DND-41 (cell line): ENCODE measurements at places on chromosomes 4 and X.

DNA sequence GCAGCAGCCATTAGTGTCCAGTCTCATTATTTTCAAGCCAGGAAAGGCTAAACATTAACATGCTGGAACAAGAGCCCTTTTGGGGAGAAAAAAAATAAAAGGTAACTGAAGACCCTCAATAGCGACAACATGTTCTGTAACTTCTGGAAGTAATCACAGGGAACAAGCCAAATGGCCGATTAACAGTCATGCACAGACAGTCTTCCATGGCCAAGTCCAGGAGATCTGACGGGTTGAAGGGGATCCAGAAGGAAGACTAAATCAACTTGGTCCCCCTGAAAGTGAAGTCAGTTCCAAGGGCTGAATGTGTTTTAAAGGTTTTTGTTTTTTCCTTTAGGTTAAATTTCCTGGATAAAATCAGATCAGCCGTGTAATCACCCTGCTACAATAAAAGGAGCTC is 52.5 kb downstream of the LNX1 start:
- no peaks in the 10 kb centered on the region for H3K4me1 ChIP-seq
- H3K27me3 ChIP-seq, result peaks cover 9% of the 10 kb centered on the region
- DNase-seq, result no peak

DNA sequence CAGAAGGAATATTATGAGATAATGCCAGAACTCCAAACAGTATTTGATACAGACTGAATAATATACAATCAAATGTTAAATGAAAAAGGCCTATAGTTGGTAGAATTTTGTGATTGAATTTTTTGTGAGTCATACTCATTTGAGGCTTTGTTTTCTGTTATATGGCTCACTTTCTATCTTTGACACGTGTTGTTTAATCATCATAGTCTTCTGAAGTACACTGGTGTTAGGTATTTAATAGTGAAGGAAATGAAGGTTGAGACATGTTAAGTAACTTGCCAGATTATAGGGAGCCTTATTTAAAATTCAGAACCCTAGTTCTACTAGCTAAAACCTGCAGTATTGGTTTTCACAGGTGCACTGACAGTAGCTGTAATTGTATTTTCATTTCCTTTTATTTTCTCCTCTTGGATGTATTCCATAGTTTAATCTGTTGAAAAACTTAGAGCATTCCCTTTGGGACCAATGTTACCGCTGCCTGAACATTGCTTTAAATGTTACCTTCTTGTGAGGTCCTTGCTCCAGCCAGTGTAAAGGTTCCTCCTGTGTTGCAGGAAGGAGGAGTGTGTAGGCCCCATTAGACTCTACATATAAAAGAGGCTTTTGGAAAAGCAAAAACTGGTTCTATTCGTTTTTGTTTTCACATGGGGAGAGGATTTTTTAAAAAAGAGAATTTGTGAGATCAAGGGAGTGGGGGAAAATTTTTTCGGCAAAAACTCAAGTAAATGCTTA is 224.1 kb downstream of the ARHGAP10 start:
- H3K27me3 ChIP-seq, result no peaks in the 10 kb centered on the region
- H3K4me1 ChIP-seq, result no peaks in the 10 kb centered on the region
- no peak for DNase-seq
- H3K27ac ChIP-seq, result no peak overlapping the region
- no peak overlapping the region for H3K4me3 ChIP-seq
- no peaks in the 10 kb centered on the region for H3K36me3 ChIP-seq

DNA sequence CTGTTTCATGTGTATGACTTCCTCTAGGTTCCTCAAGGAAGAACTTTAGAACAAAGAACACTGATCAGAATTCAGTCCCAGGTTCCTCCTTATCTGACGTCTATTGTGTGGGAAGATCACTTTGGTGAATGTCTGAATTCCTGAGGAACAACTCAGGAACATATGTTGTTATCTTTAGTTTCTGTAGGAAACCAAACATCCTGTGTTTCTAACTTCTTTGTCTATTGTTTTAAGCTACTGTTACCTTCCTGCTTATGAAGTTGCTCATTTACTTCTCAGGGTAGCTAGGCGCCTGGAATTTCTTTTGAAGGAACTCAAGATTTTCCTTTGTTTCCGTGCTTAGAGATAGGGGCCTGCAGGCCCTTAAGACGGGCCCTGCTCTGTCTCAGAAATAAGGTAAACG is 46.2 kb downstream of the MAGEB5 start:
- H3K36me3 ChIP-seq, result no peaks in the 10 kb centered on the region
- no peaks in the 10 kb centered on the region for H3K27me3 ChIP-seq
- H3K4me1 ChIP-seq, result no peaks in the 10 kb centered on the region
- no peak overlapping the region for H3K27ac ChIP-seq
- no peak for DNase-seq

DNA sequence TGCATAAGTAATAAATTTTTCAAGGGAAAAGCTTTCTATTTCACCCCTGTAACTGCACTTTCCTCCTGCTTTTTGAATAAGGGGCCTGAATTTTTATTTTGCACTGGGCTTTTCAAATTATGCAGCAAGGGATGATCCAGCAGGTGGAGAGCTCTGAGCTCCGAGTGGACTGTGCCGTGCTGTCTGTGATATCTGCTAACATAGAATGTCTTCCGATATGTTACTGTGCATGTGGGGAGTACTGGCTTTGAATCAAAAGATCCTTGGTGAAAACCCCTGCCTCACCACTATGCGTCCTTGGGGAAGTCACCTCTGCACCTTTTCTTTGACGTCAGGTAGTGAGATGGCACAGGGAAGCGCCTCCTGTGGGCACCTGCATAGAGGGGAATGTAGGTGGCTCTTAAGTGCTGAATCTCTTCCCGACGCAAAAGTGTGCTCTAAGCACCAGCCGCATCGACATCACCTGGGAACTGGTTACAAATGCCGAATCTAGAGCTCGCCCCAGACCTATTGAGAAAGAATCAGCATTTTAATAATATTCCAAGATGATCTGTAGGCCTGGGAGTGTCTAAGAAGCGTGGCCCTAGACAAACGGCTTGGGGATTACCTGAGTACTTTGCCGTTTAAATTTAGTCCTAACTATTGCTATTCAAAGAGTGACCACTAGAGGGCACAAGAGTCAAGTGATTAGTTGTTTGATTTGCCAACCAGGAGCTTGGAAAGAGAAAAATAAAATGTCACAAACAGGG is 19.2 kb upstream of the WFS1 start:
- no peak overlapping the region for H3K27ac ChIP-seq
- no peaks in the 10 kb centered on the region for H3K4me1 ChIP-seq
- H3K4me3 ChIP-seq, result no peak overlapping the region

GRCh38 chrX:67207912-67208311 is 335.9 kb upstream of the AR start:
- H3K4me1 ChIP-seq, result no peaks in the 10 kb centered on the region
- no peaks in the 10 kb centered on the region for H3K36me3 ChIP-seq
- no peak for DNase-seq
- H3K4me3 ChIP-seq, result no peak overlapping the region
- H3K27me3 ChIP-seq, result no peaks in the 10 kb centered on the region

- no peak overlapping the region for H3K4me3 ChIP-seq
- no peaks in the 10 kb centered on the region for H3K36me3 ChIP-seq
- no peaks in the 10 kb centered on the region for H3K27me3 ChIP-seq
- H3K27ac ChIP-seq, result no peak overlapping the region
- no peak for DNase-seq
These were observed 313.1 kb downstream of the CBLL2 start for GRCh38 chrX:22585831-22586230.

DNA sequence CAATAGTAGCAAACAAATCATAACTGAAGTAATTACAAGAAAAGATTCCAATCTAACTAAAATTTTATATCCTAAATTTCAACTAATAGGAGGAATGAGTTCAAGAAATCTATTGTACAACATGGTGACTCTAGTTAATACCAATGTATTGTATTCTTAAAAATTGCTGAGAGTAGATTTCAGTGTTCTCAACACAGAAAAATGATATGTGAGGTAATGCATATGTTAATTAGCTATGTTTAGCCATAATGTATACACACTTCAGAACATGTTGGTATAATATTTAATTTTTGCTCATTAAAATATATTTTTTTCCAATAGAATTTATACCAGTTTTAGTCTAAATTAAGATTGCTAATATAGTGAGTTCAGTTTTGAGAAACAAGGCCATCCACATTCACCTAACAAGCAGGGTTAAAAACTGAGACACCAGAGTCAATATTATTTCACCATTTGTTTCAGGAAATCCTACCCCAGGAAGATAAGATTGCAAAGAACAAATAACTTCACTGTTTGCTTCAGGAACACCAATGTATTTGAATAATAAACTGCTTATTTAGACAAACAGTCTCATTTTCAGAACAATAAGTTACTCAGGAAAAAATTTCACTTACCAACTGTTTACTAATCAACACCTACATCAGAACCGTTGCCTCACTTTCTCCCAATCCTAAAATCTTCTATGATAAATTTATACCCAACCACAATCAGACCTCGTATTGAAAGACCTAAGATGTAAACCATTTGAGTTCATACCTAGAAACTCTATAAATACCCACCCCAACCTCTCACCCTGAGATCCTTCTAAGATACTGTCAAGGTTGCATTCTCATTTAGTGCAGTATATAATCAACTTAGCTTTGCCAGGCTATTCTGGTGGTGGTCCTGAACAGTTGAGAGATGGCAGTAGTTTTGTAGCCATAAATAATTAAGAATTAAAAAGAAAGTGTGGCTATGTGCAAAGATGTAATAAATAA is 132.8 kb downstream of the MAB21L2 start:
- no peak overlapping the region for H3K4me3 ChIP-seq
- H3K27ac ChIP-seq, result no peak overlapping the region
- no peaks in the 10 kb centered on the region for H3K27me3 ChIP-seq

DNA sequence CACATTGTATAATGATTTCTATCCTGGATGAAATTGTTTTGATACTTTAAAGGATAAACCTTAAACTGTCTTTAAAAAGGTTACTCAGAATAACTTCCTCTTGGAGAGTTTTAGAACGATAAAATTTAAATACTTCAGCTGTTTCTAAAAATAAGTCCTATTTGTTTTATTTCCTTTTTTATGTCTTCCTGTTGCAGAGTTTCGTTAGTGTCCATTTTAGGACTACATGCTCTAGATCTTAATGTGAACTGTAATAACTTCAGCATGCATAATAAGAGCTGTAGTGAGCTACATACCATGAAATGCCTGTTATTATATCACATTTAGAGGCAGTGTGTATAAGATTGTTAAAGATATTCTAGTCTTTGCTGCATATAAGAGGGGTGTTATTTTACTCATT is 14.6 kb downstream of the ATP10D start:
- no peak overlapping the region for H3K27ac ChIP-seq
- DNase-seq, result no peak
- 0 out of 2 replicates have a peak, but pooled peaks cover 4% of the 10 kb centered on the region for H3K36me3 ChIP-seq
- H3K4me1 ChIP-seq, result no peaks in the 10 kb centered on the region
- H3K4me3 ChIP-seq, result no peak overlapping the region
- H3K27me3 ChIP-seq, result no peaks in the 10 kb centered on the region

DNA sequence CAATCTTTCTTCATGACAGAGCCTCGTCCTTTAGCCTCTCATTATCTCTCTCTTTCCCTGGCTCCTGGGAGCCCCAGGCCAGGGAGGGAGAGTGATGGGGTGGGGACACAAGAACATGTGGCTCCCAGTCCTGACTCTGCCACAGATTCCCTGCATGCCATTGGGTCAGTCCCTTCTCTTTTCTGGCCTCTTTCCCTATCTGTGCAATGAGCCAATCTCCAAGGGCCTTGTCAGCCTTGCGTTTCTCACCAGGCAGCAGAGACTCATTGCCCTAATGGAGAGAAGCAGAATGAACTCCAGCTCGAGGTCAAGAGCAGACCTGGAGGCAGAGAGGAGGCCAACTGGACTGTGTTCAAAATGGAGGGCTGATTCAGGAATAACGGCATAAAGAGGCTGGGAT is 38.4 kb upstream of the PJA1 start:
- no peak overlapping the region for H3K4me3 ChIP-seq
- H3K36me3 ChIP-seq, result no peaks in the 10 kb centered on the region
- no peaks in the 10 kb centered on the region for H3K27me3 ChIP-seq
- no peak overlapping the region for H3K27ac ChIP-seq
- DNase-seq, result no peak

DNA sequence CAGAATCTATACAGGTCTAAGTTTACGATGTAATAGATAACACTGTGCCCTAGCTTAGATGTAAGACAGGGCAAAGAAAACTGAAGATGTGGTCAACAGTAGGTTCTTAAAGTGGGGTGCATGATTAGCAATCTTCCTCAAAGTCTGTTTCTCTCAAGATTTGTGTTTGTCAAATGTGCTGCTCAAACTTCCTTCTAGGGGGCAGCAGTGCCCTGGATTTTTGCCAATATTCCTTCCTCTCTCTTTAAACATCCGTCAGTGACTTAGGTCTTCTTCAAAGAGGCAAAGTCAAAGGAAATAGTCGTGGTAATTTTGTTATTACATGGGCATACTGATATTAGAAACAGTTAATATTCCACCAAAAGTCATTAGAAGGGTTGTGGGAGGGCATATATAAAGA is 4.2 kb upstream of the PDHA2 start:
- H3K27ac ChIP-seq, result no peak overlapping the region
- DNase-seq, result peak; percentile 25
- H3K36me3 ChIP-seq, result no peaks in the 10 kb centered on the region
- 0 out of 2 replicates have a peak, but pooled peaks cover 4% of the 10 kb centered on the region for H3K4me1 ChIP-seq
- H3K27me3 ChIP-seq, result no peaks in the 10 kb centered on the region

DNA sequence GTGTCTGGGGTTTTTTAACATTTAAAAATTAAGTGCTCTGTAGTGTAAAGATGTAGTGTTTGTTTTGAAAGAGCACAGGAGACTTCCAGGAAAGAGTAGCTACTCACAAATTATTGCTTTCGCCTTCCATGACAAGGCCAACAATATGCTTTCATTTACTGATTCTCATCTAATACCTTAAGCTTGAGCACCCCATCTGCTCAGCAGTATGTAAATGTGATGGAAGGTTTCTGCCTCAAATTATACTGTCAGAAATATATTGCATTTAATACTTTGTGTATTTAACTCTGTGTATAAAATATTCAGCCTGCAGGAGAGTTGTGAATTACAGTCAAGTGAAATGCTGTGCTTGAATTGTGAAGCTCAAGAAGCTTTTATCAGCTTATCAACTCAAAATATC is 296.3 kb upstream of the ATOH1 start:
- H3K36me3 ChIP-seq, result no peaks in the 10 kb centered on the region
- no peaks in the 10 kb centered on the region for H3K27me3 ChIP-seq
- no peaks in the 10 kb centered on the region for H3K4me1 ChIP-seq
- DNase-seq, result no peak
- H3K27ac ChIP-seq, result no peak overlapping the region

- H3K4me3 ChIP-seq, result peak overlapping the region; percentile 97
- peak overlapping the region; percentile 98 for H3K27ac ChIP-seq
- H3K4me1 ChIP-seq, result peaks cover 28% of the 10 kb centered on the region
- peaks cover 11% of the 10 kb centered on the region for H3K36me3 ChIP-seq
These were observed 702 bp downstream of the MMGT1 start for GRCh38 chrX:135973025-135973547.

GRCh38 chr4:110596431-110596830 is 26.4 kb downstream of the PITX2 start:
- no peaks in the 10 kb centered on the region for H3K27me3 ChIP-seq
- no peaks in the 10 kb centered on the region for H3K4me1 ChIP-seq
- no peak overlapping the region for H3K4me3 ChIP-seq
- no peak overlapping the region for H3K27ac ChIP-seq
- DNase-seq, result no peak
- H3K36me3 ChIP-seq, result no peaks in the 10 kb centered on the region

- no peak for DNase-seq
- no peaks in the 10 kb centered on the region for H3K27me3 ChIP-seq
- H3K27ac ChIP-seq, result no peak overlapping the region
- no peaks in the 10 kb centered on the region for H3K36me3 ChIP-seq
These were observed 257.4 kb downstream of the CFAP299 start for GRCh38 chr4:80592950-80593349.
